HEK293T (cell line): ENCODE measurements at places on chromosomes 4 and X.

GRCh38 chr4:100022792-100023222 lies 72.7 kb upstream of the H2AZ1 start:
- no peak for DNase-seq

GRCh38 chr4:119149110-119149509 lies 13.5 kb downstream of the MYOZ2 start:
- DNase-seq, result no peak

- DNase-seq, result no peak
These were observed 165.1 kb upstream of the RAI2 start for GRCh38 chrX:18026166-18026565.

GRCh38 chr4:141195095-141195707 lies 25.5 kb upstream of the ZNF330 start:
- no peak for DNase-seq

- no peak for DNase-seq
These were observed 7.8 kb downstream of the INTS6L start for GRCh38 chrX:135528254-135528653.

DNA sequence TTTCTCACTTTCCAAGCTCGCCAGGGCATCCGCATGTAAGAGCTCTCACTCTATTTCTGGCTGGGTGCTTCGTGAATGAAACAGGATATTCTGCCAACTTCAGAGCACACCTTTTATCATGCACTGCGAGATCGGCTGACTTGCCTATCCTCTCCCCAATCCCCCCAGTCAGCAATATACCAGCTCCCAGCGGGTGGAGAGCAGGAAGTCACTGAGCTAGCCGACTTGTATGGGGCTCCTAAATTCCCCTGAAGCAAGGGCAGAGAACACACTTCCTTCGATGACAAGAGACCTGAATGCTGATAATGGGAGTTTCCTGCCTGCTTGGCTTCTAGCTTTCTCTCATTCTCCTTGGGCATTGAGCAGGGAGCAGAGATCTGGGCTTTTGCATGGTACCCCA lies 33.8 kb upstream of the MAMLD1 start:
- DNase-seq, result no peak

- DNase-seq, result no peak
These were observed 28.3 kb downstream of the LANCL3 start for GRCh38 chrX:37599729-37600128.

GRCh38 chrX:113470166-113470565 lies 629.5 kb upstream of the AMOT start:
- DNase-seq, result no peak

- DNase-seq, result no peak
These were observed 6.0 kb downstream of the GAGE10 start for GRCh38 chrX:49309401-49309981.

GRCh38 chrX:142089193-142089592 lies 115.9 kb downstream of the MAGEC2 start:
- peak; percentile 10 for DNase-seq

- no peak for DNase-seq
These were observed 13.3 kb downstream of the UBA6 start for GRCh38 chr4:67687636-67688035.

DNA sequence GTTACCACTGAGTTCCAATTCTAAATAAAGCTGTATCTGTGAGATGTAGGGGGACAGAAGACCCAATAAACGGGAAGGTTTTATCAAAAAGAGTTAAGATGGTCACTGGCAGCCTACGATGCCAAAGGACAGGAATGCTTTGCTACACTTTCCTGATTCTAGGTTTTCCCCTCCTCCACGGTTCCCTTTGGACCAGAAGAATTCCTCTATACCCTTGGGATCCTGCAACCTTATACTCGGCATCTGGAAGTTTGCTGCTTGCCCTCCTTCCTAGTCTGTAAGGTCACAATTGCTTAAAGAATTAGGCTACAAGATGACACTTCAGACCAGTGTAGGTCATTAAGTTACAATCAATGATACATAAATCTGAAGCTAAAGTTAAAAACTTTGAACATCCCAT lies 64.3 kb downstream of the SCML2 start:
- DNase-seq, result peak; percentile 21

DNA sequence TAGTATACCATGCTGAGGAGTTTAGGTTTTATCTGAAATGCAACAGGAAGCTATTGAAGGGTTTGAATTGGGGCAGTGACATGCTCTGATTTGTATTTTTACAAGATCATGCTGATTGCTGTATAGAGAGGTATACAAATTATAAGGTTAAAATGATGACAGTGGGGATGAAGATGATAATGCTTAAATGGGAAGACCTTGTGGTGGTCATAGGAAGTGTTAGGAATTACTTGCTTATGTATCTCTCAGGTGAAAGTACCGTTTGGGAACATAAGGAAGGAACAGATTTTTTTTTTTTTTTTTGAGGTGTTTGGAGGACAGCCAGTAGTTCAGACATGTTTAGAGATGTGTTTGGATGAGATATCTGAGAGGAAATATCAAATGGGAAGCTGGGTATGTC lies 5.0 kb downstream of the BMP2K start:
- DNase-seq, result no peak

DNA sequence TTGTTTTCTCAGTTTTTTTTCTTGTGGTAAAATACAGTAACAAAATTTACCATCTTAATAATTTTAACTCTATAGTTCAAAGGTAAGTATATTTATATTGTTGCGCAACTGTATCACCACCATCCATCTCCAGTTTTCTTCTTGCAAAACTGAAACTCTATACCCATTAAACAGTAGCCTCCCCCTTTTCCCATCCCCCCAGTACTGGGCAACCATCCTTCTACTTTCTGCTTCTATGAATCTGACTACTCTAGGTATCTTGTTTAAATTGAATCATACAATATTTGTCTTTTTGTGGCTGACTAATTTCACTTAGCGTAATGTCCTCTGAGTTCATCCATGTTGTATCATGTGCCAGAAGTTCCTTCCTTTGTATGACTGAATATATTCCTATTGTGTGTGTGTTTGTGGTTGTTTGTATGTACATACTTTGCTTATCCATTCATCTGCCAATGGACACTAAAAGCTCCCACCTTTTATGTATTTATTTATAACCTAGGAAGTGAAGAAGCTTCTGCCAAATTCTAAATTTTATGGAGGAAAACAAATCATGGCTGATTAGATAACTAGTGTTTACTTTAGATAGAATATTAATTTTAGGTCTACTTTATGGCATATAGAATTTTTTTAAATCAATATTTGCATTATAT lies 10.0 kb downstream of the ABHD18 start:
- DNase-seq, result no peak

DNA sequence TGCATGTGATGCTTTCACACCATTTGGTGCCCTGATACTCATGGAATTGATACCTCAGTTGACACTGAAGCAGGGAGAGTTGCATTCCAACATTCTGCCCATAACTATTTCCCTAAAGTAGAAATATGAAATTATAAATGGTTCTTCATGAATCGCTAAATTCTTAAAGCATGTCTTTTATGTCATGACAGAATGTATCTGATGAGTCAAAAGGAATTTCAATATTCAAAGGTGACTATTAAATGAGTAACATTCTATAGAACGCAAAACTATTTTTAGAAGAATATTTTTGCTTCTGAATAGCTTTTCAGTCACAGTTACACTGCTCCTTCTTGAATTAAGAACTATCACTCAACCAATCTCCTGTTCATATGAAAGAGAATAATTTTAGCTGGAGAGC lies 152.8 kb downstream of the ADGRA3 start:
- no peak for DNase-seq

- DNase-seq, result no peak
These were observed 3.0 kb upstream of the PLAC1 start for GRCh38 chrX:134661295-134661694.

- no peak for DNase-seq
These were observed 85.4 kb downstream of the SH3RF1 start for GRCh38 chr4:169185133-169185956.

- DNase-seq, result no peak
These were observed 321.3 kb upstream of the LCORL start for GRCh38 chr4:18342847-18343246.

GRCh38 chrX:149841929-149842328 lies 39.1 kb upstream of the MAGEA8 start:
- DNase-seq, result no peak

DNA sequence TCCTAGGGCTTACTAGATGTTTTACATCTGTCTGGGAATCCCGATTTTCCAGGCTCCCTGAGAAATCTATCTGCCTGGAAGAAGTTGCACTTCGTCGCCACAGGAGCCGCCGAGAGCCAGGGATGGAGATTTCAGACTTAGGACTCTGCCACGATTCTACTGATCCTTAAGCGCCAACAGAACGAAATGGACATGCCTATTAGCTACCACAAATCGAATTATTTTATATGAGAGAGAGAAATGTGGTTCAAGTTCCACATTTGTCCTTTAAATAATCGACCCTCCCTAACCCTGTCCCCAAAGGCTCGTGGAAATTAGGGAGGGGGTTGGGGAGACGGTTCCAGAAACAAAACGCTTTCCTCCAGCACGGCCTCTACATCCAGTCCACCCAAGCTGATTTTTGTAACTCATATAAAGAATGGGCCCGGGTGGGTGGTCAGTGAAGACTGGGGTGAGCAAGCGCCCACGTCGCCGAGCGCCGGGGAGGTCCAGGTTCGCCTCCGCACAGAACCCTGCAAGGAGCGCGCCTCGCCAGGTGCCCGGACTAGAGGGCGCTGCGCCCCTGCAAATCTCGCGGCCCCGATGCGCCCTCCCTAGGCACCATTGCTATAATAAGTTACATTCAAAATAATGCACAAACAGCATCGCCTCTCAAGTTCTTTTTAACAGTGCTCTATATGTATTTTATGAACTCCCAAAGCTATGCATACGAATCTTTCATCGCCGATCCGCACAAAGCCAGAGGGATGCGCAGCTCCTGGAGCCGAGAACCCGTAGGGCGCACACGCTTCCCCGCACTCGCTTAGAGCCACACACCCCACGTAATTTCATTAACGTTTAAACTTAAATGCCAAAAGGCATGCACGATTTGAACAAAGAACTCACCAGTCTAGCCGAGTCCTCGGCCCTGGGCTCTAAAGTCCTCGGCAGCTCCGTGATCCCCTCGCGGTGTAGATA lies 2.1 kb upstream of the FAT1 start:
- peak; percentile 36 for DNase-seq

DNA sequence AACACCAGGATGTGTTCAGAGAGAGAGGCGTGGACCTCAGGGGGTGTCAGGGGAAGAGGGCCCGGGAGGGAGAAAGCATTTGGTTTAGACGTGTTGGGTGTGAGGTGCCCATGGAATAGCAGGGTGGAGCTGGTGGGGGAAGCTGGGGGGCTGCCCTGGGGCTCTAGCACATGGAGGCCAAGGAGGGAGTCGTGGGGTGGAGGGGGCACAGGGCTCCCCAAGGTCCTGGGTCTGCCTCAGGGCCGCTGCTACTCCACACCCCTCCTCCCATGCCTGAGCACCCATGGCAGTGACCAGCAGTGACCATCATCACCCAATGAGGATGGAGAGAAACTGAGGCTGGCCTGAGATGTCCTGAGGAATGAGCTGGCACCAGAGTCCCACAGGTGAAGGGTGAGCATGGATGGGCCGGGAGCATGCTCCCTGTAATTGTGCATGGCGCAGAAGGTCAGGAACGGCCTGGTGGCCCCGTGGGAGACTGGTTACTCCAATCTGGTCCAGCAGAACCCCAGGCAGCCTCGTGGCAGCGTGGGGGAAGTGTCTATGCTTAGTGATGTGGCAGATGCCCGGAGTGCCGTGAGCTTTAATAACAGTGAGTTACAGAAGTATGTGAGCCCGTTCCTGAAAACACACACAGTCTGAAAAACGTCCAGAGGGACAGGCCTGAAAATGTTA lies 69.4 kb upstream of the GPR78 start:
- no peak for DNase-seq

GRCh38 chr4:169658975-169659715 lies 38.8 kb downstream of the CLCN3 start:
- DNase-seq, result no peak

GRCh38 chr4:156190615-156191014 lies 236.9 kb upstream of the CTSO start:
- DNase-seq, result no peak

DNA sequence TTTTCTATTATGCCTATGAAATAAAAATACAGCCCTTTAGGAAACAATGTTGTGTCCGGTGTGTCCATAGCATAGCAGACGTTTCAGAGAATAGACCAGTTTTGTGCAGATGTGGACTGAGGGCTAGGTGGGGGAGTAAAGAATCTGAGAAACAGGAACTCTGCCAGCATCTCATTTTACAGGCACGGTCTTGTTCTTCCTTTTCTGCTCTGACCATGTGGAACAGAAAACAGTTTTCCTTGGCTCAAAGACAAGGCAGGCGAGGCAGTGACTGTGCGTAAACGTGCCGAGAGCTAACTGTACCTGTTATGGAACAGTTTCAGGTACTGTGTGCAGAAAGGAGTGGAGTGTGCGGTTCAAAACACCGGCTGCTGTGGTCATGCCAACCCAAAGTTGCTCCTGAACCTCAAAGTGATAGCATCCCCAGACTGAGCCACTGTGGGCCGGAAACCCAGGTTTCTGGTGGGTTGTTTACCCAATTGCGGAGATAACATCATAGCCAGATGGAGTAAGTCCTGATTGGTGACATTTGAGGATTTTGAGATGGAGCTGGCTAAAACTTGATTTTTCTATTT lies 20.2 kb downstream of the CNGA2 start:
- no peak for DNase-seq

- DNase-seq, result no peak
These were observed 26.2 kb upstream of the HGFAC start for GRCh38 chr4:3415471-3416141.

GRCh38 chr4:1572010-1572385 lies 112.1 kb downstream of the FAM53A start:
- no peak for DNase-seq

DNA sequence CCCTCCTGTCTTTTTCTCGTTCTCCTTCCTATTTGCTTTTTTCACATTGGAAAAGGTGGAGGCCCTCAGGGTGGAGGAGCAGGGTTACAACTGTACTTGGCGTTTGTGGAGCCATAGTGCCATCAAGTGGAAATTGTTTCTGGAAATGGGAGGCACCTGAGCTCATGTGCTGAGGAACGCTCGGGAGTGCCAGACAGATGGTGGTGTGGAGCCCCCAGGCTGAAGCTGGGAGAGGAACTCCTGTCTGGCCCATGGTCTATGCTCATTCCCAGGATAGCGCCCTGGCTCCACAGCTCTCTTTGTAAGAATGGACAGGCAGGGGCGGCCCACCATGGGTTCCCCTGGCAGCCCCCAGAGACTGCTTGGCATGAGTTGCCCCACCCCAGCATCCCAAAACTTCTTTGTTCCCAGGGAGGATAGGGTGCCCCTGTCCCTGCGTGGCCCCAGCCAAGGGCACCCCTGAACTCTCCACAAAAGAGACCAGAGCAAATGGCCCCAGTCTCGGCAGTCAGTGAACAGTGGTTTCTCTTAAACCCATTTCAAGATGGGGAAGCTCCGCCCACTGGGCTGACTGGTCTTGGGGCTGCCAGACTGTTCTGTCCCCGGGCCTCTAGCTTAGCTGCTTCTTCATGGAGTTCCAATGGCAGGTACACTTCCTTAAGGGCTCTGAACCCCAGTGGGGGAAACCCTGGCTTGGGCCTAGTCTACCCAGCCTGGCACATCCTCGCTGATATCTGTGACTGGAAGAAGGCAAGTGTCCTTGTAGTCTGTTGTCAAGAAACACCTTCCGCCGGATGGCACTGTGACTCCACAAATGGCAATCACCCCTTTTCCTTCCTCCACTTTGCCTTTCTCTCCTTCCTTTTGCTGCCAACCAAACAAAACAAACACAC lies 70.1 kb downstream of the NBDY start:
- DNase-seq, result no peak
